ENCODE measurements at places on chromosomes 3 and 15.

DNA sequence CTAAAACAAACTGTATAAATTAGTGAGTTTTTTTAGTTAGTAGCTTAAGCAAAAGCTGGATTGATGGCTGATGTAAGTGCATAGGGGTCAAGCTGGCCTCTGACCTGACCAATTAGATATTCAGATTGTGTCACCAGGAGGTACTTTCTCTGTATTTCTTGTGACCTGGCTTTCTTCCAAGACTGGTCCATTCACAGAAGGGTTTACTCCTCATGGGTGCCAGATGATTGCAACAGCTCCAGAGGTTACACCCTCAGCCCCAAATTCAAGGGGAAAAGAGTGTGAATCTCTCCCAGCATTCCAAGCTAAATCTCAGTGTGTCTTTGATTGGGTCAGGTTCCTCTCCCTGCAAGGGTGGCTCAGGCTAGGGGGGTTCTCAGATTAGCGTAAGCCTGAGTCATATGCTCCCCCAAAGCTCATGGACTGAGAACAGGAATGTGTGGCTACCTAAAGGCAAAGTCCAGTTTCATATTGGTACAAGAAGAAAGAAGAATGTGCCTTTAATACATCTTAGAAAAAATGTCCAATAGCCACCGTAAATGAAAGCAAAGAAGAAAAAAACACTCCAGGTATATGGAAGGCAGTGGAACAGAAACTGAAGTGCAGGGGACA is 16.5 kb downstream of the PML start:
- DNase-seq, result no peak

- no peak for DNase-seq
Observed at GRCh38 chr15:94305133-94305532, 73.8 kb downstream of the MCTP2 start.

GRCh38 chr3:156620260-156620659 is 54.1 kb upstream of the TIPARP start:
- no peak for DNase-seq

GRCh38 chr3:14460342-14461005 is 58.1 kb downstream of the SLC6A6 start:
- no peak for DNase-seq

DNA sequence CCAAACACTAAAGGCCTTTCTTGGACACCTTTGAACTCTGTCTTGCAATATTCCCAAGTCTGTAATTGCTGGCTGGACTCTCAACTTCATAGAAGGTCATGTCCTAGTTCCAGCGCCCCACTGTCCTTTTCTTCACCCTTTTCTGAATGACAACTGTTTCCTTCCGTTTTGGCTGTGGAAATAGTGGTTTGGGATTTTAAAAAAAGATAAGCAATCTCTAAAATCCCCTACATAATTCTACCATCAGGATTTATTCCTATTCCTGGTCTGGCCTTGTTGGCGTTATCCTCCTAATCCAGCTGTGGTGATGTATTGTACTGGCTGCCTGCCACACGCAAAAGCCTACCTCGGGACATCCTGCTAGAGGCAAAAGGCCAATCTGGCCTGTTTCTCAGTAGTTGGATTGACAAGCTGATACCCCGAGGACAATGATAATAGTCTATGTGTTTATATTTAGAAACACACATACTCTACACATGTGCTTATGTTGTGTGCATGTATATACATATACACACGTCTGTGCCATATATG is 440.3 kb upstream of the DPH6 start:
- DNase-seq, result no peak

GRCh38 chr3:152745646-152746045 is 89.3 kb upstream of the P2RY1 start:
- DNase-seq, result no peak

GRCh38 chr3:61358364-61358763 is 107.1 kb upstream of the FHIT start:
- DNase-seq, result no peak

DNA sequence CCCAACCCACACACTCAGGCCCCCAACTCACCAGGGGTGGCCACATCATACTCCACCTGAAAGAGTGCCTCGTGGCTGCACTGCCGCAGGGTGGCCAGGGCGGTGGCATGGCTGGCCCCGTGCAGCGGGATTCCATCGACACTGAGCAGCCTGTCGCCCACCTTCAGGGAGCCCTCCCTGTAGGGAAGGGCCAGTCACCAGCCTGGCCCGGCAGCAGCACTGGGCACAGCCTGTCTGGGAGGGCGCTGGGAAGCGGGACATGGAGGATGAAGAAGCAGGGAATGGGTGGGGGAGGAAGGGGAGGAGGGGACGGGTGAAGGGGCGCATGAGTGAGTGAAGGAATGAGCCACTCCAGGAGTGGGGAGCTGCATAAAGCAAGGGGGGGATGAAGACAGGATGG is 18.5 kb downstream of the GRIP2 start:
- no peak for DNase-seq

- no peak for DNase-seq
Observed at GRCh38 chr3:87191175-87191574, 35.9 kb upstream of the CHMP2B start.

- DNase-seq, result no peak
Observed at GRCh38 chr15:38524156-38524555, 40.5 kb downstream of the RASGRP1 start.

DNA sequence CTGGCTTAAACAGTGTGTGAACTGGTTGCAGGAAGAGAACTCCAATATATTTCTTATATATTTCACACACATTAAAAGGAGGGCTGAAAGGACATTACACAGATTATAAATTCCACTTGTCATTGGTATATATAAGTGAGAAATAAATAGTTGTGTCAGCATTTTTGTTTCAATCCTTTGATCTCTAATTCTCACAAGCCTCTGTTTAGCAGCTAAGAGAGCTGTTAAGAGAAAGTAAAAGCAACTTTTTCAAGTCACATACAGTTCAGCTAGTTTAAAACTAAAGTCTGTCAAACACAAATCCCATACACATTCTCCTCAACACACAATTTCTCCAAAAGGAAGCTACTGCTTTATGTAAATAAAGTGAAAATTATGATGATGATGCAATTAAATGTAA is 70.5 kb upstream of the CCDC39 start:
- DNase-seq, result no peak

DNA sequence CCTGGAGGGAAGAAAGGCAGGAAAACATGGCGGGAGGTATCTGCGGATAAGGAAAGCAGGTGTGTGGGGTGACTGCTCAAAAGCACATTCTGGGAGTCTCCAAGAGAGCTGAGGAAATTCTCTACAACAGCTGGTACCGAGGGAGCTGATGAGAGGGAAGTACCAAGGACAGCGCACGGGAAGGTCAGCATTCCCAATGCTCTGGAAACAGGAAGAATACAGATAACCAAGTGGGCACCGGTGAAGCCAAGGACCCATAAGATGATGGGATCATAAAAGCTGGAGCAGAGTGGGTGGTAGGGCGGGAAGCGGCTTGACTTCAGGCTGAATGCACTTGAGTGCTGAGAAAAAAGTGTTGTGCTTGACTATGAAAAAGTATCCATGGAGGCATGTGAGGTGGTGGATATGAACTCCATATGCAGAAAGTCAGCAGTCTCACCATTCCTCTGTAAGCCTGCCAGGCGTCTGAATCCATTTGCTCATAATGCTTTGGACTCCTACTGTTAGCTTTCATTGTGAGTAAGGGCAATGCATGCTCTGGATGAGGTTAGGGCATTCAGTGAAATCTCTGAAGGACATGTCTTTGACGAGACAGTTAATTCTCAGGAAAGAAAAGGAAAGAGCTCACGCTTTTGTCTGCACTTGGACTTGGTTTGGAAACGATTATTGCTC is 215.5 kb downstream of the NR1D2 start:
- DNase-seq, result no peak

GRCh38 chr3:187223799-187224198 is 26.5 kb downstream of the RTP1 start:
- no peak for DNase-seq

DNA sequence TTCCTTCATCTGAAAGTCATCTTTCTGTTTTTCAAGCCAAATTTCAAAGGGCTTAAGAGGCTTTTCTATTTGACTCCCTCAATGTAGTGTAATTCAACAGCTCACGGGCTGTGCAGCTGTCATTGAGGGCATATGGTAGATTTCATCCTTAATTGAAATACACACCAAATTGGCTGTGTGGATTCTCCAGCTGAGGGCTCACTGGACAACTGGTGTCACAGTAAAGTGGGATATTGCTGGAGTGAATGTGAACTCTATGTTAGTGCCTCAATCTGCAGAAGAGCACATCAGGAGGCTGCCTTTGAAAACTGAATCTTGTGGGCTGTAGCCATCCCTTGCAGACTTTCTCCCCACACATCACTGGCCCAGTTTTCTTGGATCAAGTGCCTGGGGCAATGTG is 120.1 kb downstream of the GALK2 start:
- no peak for DNase-seq

- DNase-seq, result no peak
Observed at GRCh38 chr3:141992512-141992911, 116.1 kb downstream of the ATP1B3 start.

DNA sequence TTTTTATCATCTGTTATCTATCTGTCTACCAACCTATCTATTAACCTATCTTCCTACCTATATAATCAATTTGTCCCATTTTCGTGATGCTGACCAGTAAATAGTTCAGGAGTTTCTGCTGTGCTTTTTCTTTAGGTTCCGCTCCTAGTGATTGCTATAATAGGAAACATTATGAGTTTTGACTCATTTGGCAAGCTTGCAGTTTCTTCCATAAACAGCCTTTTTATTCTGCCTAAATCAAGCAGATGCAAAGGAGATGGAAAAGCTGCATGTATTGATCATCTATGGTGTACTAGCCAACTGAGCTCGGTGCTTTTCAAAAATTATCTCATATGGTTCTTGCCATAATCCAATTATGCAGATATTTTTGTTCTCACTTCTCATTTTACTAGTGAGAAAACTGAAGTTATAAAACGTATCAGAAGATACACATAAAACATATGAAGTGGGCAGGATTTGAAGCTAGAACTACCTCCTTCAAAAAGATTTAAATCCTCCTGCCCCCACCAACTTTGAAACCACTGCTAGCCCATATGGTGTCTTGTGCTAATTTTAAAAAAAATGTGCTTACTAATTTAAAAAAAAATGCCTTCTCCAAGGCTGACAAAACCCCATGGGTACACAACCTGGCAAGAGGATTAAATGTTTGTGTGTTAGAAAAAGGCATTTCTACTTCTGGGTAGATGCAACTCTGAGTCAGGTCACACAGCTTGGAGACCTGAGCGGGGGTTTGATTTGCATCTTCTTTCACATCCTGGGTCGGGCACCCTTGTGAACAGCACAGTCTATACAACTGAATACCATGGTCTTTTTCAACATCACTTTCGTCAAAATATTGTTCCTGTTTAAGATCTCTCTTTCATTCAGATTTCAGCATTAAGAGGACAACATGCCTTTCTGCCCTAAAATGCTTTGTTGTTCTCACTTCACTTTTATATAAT is 267.0 kb downstream of the CHL1 start:
- DNase-seq, result no peak

DNA sequence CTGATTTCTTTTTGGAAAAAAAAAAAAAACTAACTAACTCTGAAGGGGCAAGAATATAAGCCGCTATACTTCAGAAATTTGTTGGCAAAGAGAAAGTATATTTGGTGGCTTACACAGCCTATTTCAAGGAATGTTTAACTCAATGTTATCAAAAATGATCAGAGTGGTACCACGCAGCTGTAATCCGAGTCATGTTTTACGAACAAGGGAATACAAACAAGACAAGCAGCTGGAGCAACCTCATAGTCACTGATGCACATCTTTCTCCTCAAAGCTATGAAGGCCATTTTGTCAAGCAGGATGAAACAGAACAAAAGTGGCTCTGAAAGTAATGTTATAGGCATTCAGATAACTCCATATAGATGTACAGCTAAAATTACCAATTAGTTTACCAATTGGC is 81.2 kb downstream of the SCAPER start:
- DNase-seq, result no peak

DNA sequence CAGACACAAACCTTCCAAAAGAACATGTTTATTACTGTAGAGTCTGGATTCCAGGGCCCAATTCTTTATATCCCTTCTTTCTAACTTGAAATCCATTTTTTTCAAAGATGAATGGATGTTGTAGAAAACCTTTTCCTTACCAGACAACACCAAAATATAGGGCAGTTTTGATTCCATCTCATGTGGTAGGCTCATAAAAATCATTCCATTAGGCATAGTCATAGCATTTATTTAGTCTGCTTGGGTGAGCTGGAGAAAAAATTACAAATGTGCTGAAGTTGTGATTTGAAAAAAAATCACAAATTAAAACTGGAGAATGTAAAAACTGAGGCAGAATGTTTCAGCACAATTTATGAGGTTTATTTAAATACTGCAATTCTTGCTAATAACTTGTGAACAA is 199.3 kb upstream of the TBC1D5 start:
- no peak for DNase-seq

- no peak for DNase-seq
Observed at GRCh38 chr3:97235179-97235578, 420.8 kb downstream of the EPHA6 start.

DNA sequence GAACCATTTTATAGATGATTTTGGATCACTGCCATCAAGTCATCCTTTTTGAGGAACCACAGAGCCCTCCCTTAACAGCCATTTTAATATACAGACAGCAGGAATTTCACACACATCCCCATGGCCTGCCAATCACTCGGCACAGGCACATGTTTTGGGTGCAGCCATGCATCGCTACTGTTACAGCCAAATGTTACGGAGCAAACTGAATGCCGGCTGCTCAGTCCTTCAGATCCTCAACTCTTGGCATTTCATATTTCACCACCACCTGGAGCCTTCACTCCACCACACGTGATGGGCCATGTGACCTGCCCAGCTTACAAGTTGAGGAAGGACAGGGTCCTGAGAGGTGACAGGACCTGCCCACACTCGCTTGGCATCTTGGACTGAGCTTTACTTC is 90.8 kb downstream of the OXNAD1 start:
- DNase-seq, result no peak

- no peak for DNase-seq
Observed at GRCh38 chr15:72375501-72375845, 341 bp downstream of the HEXA start.

- DNase-seq, result no peak
Observed at GRCh38 chr3:172635588-172635987, 75.3 kb downstream of the NCEH1 start.

DNA sequence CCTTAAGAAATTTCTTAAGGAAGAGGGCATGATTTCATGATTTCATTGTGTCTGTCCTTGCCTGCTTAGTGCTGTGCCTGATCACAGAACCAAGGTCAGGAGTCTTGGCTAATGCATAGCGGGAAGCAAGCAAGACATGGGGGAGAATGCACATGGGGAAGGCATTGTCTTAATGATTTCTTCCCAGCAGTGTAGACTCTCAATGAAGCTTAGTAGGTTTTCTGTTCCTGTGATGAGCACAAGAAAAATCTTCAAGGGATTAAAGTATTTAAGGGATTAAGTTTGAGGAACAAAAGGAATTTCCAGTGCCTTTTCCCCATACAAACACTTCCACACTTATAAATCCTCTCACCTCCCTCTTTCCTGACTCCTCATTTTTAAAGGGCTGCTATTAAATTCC is 46.9 kb upstream of the SEMA6D start:
- DNase-seq, result no peak

DNA sequence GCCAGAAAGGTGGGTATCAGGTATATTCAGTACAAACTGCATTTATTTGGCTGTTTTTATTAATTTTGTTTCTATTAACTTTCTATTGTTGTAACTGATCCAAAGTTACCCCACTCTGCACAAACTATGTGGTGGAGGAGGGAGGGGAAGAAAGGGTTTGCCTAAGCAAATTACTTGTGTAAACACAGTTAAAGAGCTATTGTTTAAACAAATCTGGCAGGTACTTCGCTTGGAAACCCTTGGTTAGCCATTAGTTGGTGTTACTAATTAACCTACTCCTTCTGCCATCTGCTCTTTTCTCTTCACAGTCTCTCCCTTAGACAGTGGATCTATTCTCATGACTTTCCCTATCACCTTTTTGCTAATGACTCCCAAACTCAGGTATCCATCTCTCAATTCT is 328.4 kb upstream of the NECTIN3 start:
- no peak for DNase-seq
